Cardiac septum (tissue), 1 donor: ENCODE measurements at places on chromosomes 11 and 22.

- DNase-seq = peak; percentile 43
Observed at GRCh38 chr11:71304491-71304890, 52.1 kb upstream of the SHANK2 start.

DNA sequence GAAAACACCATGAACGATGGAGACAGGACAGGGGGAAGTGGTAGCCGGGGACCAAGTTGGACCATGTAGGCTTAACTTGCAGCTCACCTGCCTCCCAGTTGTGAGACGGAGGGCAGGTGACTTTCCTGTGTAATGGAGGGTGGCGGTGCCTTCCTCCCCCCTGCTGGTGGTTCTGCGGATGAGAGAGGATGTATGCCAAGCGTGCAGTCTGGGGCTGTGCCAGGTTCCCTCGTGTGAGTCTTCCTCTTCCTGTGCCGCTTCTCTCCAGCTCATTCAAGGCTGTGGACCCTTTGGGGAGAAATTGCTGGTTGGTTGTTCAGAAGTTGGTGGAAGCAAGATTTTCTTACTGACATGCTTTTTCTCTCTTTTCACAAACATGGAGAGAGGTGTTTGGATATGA lies 35.1 kb downstream of the MPPED1 start:
- DNase-seq = peak; percentile 41

- DNase-seq = no peak
Observed at GRCh38 chr11:17578296-17578695, 31.2 kb downstream of the OTOG start.

- DNase-seq = no peak
Observed at GRCh38 chr22:36385491-36386350, 2.0 kb downstream of the MYH9 start.

GRCh38 chr11:32188785-32189184 lies 97.9 kb downstream of the RCN1 start:
- no peak for DNase-seq

GRCh38 chr11:63573881-63574855 lies 11.0 kb upstream of the PLAAT2 start:
- no peak for DNase-seq

- DNase-seq = no peak
Observed at GRCh38 chr11:69726019-69726418, 22.2 kb upstream of the FGF19 start.

DNA sequence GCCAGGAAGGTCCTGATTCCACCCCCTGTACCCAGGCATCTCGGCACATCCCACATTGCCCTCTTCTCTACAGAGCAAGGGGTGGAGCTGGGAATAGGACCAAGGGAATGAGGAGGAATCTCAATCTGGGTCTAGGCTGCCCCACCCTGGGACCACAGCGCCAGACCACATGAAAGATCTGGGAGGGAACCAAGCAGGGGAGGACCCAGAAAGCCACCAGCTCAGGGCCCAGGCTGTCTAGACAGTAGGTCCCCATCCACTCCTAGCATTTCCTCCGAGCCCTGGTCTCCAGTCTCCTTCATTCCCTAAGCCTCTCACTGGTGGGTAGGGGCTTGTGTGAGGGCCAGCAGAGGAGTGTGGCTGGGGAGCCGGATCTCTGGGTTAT lies 11.6 kb downstream of the PHLDB1 start:
- DNase-seq = peak; percentile 80

DNA sequence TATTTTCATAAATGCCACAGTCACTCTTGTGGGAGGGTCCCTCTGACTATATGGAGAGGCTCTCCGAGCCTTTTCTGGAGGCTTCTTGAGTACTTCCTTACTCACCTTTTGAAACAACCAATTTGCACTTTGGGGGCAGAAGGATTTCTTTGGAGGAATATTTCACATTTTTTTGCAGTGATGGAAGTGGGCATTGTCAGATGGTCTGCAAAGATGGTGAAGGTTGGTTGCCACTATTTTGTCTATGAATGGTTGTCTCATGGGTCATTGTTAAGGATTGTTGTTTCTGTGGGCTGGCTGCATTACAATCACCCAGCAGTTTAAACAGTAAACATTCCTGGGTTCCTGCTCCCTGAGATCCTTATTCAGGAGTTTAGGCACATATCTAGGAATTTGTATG lies 388.2 kb downstream of the TMEM135 start:
- DNase-seq = no peak

GRCh38 chr11:45324459-45324858 lies 38.3 kb upstream of the SYT13 start:
- no peak for DNase-seq
